HT1080 (cell line): ENCODE measurements at places on chromosomes 13 and 19. TPM values are rescaled to one million over a fixed set of nuclear protein-coding genes. Genes with fewer than 3 reads are reported as not detected.
A peak's percentile ranks its signal among the peaks of the same experiment; 100 is the strongest.

DNA sequence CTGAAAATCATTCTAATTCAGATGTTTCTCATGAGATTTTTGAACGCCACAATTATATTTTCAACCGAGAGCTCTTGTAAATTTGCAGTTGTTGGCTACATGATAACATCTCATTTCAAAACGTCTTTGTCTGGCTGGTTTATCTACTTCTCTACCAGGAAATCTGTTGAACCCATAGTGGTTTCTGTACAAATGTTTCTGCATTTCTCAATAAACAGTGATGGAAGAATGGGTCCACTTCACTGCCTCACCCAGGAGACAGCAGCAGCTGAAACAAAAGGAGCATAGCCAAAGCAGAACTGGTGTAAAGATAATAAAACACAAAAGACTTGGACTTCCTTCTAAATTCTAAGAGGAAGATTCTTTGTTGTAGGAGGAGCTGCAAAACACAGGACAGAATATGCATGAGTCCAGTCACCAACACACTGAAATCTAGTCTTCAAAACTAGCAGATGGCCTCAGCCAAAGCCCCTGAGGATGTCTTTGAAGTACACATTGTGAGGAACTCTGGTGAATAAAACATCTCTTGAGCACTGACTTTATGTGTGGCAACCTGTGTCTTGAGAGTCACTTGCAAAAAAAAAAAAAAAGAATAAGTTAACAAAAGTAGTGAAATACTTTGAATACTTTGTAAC lies 68.6 kb upstream of the FGF14 start:
- no peak for DNase-seq

GRCh38 chr13:48580185-48580803 lies 47.4 kb upstream of the RCBTB2 start:
- peak; percentile 51 for DNase-seq

DNA sequence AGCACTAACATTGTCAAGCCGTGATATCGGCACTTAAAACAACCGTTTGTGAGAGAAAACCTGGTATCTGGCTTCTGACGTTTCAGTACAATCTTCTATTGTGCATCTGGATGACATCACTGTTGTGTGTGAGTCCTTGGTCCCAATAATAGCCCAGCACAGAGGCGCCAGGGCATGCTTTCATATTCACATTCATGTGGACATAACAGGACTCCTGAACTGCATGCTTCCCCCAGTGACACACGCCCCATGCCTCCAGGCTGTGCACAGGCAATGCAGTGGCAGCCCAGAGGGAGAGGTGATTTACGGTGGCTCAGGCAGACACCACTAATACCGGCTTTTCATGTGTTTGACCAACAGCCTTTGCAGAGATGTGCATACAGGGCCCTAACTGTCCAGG lies 58.1 kb downstream of the MRPL57 start:
- peak; percentile 8 for DNase-seq

- DNase-seq: peak; percentile 87
Observed at GRCh38 chr19:42316223-42317211, 3.4 kb downstream of the TMEM145 start.

KLK12 gene
- total RNA-seq: not detected in 2 replicates

NCAN gene
- 0.03 TPM in 1 of 2 replicates, not detected in the other for total RNA-seq

SIX5 gene
- 7.7 and 10.2 TPM in 2 replicates for total RNA-seq

ADAMTSL5 gene
- total RNA-seq: 4.0 and 5.5 TPM in 2 replicates

ATCAY gene
- total RNA-seq: not detected in 2 replicates
